ENCODE measurements at places on chromosomes 3 and 15. TPM values are rescaled to one million over a fixed set of nuclear protein-coding genes. Genes with fewer than 3 reads are reported as not detected.
A peak's percentile ranks its signal among the peaks of the same experiment; 100 is the strongest.

DNA sequence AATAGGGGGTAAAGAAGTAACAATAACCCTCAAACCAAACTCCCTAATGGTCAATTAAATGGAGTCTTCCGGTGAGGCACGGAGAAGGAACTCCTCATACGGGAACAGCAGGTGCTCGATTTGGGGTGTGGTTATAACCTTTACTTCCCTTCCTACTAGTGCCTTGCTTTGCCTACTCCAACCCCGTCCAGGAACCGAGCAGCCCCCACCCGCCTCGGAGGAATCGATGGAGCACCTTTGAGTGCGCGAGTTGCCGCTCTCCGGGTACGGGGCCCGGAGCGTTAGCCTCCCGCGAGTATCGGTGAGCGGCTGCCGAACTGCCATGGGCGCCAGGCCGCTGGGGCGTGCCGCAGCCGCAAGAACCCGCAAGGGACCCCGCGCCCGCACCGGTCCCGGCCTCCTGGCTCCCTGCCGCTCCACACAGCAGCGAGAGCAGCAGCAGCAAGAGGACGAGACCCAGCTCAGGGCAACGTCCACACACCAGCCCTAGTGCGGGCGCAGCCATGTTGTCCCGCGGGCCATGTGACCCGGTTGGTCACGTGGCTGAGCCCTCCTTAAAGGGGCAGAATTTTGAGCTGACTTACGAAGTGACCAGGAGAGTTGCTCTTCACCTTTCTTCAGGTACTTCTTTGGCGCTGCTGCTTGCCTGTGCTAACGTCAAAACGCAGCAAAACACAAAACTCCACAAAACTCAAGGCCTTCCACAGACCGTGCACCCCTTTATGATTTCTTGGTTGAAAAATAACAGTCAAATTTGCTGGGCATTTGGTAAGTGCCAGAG lies at the start of gene SUMF1:
SUMF1 (minus strand) TSS at position 529 of the 781 bp plus-strand sequence; CDS start at position 505, 24 bp downstream.
- DNase-seq = peak; percentile 70

DNA sequence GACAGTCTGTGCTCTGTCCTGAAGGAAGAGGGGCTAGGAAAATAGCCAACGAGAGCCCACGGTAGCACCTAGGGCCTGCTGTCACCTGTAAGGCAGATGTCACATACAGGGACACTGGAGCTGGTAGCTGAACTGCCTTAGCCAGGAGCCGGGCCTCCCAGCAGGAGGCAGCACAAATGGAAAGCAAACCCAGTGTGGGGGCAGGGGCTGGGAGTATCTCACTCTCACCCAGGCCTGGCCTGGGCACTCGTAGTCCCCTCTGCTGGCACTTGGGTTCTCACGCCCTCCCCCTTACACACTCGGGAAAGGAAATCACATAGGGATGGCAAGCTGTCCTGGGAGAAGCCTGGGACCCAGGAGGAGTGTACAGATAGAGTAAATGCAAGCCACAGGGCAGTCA lies 173.1 kb upstream of the CHRNA7 start:
- DNase-seq = no peak

DNA sequence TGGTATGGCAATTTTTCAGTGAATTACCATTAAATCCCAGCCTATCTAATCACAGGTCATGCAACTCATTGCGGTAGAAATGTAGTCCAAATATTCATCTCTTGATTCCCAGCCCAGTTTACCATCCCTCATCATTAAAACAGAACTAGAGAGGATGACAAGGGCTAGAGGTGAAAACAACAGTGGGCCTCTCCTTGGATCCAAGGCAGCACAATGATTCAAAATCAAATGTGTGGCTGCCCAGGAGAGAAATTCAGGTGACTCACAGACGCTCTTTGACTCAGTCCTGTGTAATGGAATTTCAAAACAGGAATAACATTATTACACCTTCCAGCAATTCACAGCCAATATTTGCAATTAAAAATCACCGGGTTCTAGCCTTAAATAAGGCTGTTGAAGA lies 246.5 kb downstream of the TBL1XR1 start:
- peak; percentile 94 for DNase-seq

DNA sequence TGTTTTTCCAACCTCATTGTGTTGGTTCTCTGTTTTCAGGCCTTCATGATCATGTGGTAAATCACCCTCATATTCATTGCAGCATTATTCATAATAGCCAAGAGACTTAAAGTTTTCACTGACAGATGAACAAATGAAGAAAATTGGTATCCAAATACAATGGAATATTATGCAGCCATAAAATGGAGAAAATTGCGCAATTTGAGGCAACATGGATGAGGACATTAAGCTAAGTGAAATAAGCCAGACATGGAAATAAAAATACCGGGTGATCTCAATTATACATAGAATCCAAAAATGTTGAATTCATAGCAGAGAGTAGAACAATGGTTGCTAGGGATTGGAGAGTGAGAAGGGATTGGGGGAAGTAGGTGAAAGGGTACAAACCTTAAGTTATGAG lies 491.9 kb upstream of the KCNMB2 start:
- DNase-seq = no peak

DNA sequence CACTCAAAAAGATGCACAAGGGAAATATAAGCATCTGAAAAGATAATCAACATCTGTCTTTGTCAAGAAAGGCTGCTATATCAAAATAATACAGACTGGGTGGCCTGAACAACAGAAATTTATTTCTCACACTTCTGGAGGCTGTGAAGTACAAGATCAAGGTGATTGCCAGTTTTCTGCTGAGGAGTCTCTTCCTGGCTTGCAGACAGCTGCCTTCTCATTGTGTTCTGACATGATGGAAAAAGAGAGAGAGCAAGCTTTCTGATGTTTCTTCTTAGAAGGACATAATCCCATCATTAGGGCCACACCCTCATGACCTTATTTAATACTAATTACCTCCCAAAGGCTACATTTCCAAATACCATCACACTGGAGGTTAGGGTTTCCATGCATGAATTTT lies 1573.3 kb downstream of the SI start:
- DNase-seq = no peak

DNA sequence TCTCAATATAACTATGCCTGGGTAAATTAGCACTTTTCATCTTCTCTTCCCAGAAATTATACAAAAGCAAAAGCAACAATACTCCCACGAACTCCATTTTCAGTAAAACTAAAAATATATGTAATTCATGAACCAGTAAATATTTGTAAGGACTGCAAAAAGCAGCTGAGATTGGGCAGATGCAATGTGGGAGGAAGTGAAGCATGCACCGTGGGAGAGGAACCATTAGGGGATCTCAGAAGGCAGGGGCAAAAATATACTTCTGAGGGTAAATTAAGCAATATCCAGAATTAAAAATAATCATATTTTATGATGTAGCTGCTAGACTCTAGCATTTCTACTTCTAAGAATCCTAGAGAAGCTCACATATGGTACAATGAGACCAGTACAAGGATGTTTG lies 20.2 kb downstream of the CFAP91 start:
- DNase-seq = no peak

DNA sequence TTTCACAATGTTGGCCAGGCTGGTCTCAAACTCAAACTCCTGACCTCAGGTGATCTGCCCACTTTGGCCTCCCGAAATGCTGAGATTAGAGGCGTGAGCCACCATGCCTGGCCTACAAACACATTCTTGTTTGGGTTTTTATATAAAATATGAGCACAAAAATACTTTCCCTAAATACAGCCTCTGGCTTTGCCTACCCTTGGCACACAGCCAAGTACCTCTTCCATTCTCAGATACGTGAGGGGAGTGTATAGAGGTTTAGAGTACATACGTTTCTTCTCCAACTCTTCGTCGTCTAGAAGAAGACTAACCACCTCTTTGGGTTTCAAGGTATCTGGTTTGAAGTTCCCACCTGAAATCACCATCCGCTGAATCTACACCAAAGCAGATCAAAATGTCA lies 33.5 kb downstream of the CHAC1 start:
- DNase-seq = no peak

- no peak for DNase-seq
Measured at GRCh38 chr3:155248531-155249187, 44.8 kb downstream of the STRIT1 start.

- no peak for DNase-seq
Measured at GRCh38 chr3:133055339-133055738, 17.1 kb downstream of the TMEM108 start.

GRCh38 chr15:40069178-40070165 lies 30.5 kb upstream of the SRP14 start:
- DNase-seq = peak; percentile 92

- no peak for DNase-seq
Measured at GRCh38 chr15:39362821-39363561, 217.9 kb upstream of the THBS1 start.

DNA sequence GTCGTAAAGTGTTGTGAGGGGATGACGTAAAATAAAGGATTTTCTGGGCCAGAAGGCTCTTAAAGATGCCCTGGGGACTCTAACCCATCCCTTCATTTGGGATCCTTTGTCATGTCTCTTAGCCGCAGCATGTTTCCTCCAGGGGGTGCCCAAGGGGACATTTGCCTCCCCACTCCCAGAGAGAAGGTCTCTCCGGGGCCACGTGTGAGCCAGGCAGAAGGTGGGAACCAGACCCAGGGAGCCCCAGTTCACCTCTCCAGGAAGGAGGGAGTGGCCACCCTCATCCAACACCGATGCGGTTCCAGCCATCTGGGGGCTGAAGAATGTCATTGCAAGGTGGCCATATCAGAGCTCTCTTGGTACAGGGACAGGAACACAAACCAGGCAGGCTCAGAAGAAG lies 25.2 kb downstream of the ST8SIA2 start:
- no peak for DNase-seq

DNA sequence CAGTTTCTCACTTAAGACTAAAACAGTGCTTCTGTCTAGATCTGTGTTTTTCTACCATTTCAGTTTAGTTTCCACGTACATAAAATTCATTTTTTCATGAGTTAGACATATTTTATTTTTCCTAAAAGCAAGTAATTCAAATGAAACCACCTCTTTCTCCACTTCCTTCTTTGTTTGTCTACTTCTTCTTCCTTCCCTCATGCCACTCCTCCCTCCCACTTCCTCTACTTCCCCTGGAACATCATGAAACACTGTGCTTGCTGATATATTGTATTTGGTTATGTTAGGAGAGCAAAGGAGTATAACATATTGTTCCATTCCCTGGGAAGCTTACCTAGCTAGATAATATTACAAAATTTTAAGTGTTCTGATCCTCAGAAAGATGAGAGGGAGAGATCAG lies 36.7 kb upstream of the GOLGA8B start:
- DNase-seq = no peak

GRCh38 chr3:133238015-133238414 lies 161.8 kb upstream of the BFSP2 start:
- DNase-seq = no peak

GRCh38 chr15:100132309-100132708 lies 209.5 kb downstream of the ADAMTS17 start:
- no peak for DNase-seq

GRCh38 chr15:88208396-88208795 lies 48.1 kb downstream of the NTRK3 start:
- DNase-seq = no peak

DNA sequence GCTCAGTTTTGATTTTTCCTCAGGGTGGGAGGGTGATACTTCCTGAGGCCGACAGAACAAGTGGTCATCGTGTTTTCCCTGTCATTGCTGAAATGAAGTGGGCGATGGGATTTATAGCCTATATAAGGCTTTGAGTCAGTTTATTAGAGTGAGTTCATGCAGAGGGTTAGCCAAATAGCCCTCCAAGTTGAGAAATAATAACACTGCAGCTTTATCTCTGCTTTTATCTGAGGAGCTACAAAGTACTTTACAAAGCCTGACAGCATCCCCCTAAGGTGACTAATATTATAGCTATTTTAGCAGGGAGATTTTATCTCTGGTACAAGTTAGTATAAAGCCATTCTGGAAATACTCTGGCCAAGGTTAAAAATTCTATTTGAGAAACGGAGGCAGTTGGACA lies 389.6 kb downstream of the MFSD1 start:
- peak; percentile 35 for DNase-seq

GRCh38 chr3:85781806-85782205 lies 823.0 kb downstream of the CADM2 start:
- DNase-seq = peak; percentile 12

GRCh38 chr3:50410608-50411139 lies 51.4 kb upstream of the TMEM115 start:
- no peak for DNase-seq

GRCh38 chr3:14230729-14231128 lies 52.1 kb downstream of the LSM3 start:
- DNase-seq = no peak

DNA sequence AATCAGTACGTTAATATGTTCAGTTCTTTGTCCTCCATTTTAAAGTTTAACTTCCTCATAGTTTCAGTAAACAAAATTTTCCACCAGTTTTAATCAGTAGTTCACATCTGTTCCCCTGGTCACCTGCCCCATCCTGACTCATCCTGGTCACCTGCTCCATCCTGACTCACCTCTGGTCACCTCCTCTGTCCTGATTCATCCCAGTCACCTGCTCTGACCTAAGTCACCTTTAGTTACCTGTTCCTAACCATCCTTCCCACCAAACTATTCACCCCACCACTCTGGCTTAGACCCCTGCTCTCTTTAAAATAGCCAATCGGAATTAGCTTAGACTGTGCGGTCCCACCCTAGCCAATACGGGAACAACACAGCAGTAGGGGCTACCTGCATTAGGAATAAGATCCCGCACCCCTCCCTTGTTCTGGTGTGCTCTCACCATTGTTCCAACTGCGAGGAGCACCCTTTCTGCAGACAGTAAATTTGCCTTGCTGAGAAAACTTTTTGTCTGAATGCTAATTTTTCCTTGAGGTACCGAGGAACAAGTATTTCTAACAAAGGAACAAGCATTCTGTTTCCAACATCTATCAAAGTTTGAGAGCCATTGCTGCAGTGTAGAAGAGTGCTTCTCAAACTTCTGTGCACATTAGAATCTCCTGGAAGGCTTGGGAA lies 169.3 kb downstream of the ADAMTS17 start:
- no peak for DNase-seq

DNA sequence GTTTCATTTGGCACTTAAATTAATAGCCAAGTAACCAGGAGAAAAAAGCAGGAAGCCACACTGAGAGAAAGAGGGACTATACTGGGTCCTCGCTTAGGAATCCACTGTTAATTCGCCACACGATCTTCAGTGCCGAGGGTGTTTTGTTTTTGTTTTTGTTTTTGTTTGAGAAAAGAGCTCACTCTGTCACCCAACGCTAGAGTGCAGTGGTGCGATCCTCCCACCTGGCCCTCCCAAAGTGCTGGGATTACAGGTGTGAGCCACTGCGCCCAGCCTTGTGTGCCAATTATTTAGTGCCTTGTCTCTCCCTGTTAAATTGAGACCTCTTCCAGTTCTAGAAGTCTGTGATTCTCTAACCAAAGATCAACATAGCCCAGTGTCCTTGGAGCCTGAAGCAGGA lies 53.8 kb upstream of the TPM1 start:
- no peak for DNase-seq

- no peak for DNase-seq
Measured at GRCh38 chr15:28106294-28107110, 7.4 kb upstream of the OCA2 start.

DNA sequence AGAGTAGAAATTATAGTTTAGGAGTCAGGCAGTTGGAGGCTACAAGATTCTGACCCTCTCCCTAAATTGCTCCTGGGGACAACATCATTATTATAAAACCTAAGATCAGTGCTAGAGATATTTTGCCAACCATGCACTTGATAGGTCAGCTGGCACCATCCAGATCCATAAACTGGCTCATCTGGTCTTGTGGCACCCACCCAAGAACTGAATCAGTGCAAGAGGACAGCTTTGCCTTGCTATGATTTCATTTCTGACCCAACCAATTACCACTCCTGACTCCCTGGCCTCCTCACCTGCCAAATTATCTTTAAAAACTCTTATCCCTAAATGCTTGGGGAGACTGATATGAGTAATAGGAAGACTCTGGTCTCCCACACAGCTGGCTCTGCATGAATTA lies 461.1 kb upstream of the TGFBR2 start:
- DNase-seq = no peak

CNOT10 gene
- 21.7 TPM for total RNA-seq

ZNF35 gene
- 28.0 TPM for total RNA-seq

CHRM5 gene
- 0.05 TPM for total RNA-seq

LMAN1L gene
- not detected for total RNA-seq

LTK gene
- 0.25 TPM for total RNA-seq

GOLGA8Q gene
- total RNA-seq = 1.4 TPM
